ENCODE measurements at places on chromosomes 6 and 20. TPM values are rescaled to one million over a fixed set of nuclear protein-coding genes. Genes with fewer than 3 reads are reported as not detected.

GRCh38 chr6:156912431-156912830 is 135.3 kb downstream of the ARID1B start:
- DNase-seq, result no peak

DNA sequence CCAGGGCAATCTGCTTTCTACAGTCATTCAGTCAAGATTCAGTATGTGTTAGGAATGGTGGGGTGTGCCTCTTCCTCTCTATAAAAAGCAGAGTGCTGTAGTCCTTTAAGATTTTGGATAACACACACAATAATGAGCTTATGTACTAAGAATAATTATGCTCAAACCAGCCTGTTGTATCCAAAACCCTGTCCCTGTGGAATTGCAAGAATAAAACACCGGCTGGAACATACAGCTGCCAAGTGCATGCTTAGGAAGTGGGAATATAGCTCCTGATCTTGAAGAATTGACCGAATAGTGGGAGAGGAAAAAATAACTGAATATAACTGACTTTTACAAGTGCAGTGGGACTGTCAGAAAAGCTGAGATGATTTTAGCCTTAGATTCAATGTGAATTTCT is 979 bp upstream of the MOCS1 start:
- DNase-seq, result no peak

GRCh38 chr6:3545156-3545555 is 88.3 kb upstream of the SLC22A23 start:
- DNase-seq, result no peak

GRCh38 chr20:58224974-58225373 is 3.5 kb downstream of the ANKRD60 start:
- no peak for DNase-seq

DNA sequence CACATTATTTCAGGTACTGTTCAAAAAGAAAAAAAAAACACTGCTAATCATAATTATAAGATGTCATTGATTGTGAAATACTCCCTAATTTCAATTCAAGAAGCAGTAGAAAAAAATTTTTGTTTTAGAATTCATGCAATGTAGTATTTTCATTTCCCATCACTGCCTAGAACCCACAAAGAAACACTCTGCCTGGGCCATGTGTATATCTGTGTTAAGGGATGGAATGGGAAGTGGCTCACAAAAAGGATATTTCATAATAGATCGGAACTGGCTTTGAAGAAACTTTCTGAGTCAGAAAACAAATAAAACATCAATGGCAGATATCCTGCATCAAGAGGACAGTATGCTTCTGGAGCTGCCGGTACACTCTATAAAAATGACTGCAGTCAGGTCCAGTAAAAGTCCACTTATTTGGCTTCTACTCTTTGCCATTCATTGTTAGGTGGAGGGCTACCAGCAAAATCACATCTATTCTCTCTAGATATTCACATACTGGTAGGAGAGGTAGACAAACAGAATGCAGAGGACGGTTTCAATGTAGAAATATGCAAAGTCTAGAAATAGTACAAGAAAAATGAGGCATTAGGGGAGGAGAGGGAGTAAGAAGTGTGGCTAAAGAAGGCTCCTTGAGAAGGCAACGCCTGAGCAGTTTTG is 135.0 kb upstream of the TNFAIP3 start:
- no peak for DNase-seq

DPPA5 gene
- total RNA-seq, result not detected

DNA sequence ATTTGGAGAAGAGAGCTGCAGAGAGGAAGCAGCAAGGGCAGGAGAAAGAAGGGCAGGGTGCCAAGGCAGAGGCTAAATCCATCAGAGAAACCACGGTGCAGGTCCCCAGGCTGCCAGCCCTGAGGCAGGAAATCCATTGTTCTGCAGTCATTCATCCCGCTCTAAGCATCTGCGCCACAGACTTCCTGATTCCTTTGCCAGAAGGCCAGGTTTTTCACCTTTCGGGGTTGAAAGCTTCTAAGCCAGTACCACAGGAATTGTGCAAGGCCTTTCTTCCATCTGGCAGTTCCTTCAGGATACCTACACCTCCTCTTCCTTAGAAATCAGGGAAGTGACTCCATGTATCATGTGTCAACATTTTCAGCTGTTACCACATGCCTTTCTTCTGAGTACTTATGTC is 45.6 kb downstream of the ADGRF5 start:
- no peak for DNase-seq

FNDC11 gene
- total RNA-seq, result 0.54 TPM
